ENCODE measurements at places on chromosomes 12 and 14.

DNA sequence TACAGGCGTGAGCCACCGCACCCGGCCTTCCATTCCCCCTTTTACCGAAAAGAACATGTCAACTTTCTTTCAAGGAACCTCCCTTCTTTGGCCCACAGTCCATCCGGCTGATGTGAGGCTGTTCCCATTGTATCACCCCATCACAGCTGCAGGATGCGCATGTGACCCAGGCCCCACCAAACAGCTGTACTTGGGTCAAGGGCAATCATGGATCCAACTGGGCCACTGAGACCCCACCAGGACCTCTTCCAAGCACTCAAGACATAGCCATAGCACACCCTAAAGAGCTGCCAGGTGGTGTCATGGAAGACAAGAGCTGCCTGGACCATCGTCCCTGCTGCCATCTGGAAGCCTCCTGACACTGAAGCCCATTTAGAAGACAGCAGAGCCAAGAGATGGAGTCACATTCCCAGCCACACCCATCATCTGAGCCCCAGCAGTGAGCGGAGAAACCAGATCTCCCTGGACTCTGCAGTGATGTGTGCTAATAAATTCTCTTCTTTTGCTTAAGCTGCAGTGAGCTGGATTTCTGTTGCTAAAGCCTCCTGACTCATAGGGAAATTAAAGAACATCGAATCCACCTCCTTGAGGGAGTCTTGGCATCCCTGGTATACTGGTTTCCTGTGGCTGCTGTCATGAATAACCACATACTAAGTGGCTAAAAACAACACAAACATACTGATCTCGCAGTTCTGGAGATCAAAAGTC, 105.6 kb downstream of the KSR2 start:
- DNase-seq, result no peak

- no peak for DNase-seq
These were observed 79.5 kb downstream of the IRF2BPL start for GRCh38 chr14:76948976-76949375.

DNA sequence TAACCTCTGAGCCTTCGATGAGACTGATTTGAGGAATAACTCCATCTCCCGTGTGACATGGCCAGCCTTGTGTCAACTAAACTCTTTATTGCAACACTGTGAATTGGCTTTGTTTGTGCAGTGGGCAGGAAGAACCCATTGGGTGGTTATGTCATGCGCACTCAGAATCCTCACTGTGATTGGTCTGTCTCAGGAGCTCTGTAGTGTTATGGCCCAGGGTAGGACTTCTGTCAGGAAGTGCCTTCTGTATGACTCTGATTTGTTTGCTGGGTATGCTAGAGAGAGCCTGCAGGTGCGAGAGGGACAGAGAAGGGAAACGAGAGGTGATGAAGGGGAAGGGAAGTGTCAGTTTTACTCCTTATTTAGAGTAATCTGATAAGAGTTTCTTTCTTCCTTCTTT, 71.5 kb upstream of the DCD start:
- DNase-seq, result no peak

DNA sequence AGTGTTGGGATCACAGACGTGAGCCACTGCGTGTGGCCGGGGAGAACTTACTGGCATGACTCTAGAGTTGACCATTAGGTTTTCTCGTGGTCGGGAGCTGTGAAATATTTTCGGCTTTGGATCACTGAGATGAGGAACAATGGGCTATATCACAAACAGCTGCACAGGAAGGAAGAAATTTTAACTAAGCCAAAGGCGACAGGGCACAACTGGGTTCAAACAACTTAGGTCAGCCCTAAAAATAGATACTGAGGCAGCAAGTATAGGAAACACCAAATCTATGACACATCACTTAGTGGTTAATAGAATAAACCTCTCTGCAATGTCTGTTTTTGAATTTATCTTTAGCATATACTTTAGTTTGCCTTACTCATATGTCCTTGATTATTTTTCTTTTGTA, 162.9 kb downstream of the LRIG3 start:
- DNase-seq, result peak; percentile 44

- DNase-seq, result no peak
These were observed 19.9 kb downstream of the TTC7B start for GRCh38 chr14:90796329-90796728.

- DNase-seq, result no peak
These were observed 21.9 kb downstream of the RNFT2 start for GRCh38 chr12:116759783-116760621.

DNA sequence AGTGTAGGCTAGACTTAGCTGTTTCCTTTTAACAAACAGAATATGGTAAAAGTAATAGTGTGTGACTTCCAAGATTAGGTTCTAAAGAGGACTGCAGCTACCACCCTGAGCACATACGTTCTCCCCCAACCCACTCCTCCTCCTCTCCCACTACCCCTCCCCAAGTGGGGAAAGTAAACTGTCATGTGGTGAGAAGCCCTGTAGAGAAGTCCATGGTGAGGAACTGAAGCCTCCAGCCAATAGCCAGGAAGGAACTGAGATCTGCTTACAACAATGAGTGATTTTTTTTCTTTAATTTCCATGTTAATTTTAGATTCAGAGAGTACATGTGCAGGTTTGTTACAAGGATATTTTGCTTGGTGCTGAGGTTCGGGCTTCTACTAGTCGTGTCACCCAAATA, 57.0 kb upstream of the EGLN3 start:
- no peak for DNase-seq

Measured in AG09319 (cell line).